MV-4-11 (cell line): ENCODE measurements at places on chromosomes 7 and 10.

- DNase-seq = peak; percentile 50
Observed at GRCh38 chr10:71092812-71093401, 119.5 kb upstream of the UNC5B start.

- no peak for DNase-seq
Observed at GRCh38 chr7:136016649-136017395, 39.7 kb upstream of the MTPN start.

- DNase-seq = peak; percentile 67
Observed at GRCh38 chr7:3239291-3239691, 61.8 kb upstream of the SDK1 start.

DNA sequence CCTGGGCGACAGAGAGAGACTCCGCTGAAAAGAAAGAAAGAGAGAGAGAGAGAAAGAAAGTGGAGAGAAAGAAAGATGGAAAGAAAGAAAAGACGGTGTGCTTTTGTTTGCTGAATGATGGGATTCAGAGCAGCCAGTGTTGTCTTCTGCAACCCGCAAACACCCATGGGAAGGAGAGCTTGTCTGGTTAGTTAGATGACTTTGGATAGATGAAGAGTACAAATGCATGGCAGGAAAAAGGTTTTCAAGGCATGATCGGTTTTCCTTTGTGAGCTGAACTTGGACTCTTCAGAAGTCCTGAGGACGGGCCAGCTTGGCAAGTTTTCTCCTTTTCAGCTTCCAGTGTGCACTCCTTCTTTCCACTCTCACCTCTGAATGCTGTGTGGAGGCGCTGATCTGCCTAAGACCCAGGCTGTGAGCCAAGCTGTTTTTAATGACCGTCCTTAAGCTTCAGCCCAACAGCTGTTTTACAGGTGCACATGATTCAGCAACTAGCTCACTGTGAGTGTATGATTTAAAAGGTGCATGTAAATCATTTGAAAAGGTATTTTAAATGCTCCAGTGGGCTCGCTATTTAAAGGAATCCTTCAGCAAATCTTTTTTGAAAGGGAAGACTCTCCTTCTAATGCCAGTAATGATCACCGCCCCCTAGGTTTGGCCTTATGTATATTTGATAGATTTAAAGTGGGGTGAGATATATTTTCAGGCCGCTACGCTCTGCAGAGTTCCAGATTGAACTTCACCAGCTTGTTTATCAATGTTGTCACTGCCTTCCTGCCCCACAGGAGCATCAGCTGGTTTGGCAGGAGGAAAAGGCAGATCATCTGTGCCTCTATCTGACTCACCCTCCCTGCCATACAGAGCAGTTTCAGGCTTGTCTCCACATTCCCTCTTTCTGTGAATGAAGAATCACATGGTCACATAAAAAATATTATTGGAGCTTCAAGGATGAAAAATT is 115.0 kb downstream of the PLXDC2 start:
- no peak for DNase-seq

GRCh38 chr7:111763221-111763801 is 201.0 kb upstream of the IMMP2L start:
- DNase-seq = peak; percentile 9

DNA sequence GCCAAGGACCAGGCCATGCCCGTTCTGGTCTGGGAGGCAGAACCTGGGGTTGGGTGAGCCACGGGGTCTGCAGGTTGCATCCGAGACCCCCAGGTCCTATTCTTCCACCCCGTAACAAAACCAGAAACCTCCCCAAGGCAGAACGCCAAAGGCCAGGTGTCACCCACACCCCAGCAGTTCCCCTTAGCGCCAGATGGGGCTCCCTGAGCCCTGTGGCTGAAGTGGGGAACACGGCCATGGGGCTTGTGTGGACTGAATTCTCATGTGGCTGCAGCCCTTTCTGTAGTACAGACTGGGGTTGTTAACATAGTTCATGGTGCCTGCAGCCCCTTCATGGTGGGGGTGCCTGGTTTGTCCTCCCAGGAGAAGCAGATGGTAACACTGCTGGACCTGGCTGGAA is 10.2 kb downstream of the BRI3 start:
- DNase-seq = no peak

DNA sequence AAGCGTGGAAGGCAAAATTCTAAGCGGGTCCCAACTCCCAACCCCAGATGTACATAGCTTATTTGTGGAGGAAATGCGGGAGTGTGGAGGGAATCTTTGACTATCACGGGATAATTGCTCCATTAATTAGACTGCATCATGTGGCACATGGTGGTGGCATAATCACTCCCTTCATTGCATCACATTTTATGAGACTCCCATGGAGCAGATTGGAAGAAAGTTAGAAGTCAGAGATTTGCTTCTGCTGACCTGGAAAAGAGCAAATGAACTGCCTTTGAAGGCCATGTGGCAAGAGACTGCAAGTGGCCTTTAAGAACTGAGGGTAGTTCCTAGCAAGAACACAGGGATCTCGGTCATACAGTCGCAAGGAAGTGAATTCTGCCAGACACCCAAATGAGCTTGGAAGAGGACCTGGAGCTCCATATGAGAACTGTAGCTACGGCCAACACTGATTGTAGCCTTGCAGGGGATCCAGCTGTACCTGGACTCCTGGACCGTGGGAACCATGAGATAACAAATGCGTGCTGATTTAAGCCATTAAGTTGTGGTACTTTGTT is 37.1 kb upstream of the ITGB1 start:
- DNase-seq = no peak

DNA sequence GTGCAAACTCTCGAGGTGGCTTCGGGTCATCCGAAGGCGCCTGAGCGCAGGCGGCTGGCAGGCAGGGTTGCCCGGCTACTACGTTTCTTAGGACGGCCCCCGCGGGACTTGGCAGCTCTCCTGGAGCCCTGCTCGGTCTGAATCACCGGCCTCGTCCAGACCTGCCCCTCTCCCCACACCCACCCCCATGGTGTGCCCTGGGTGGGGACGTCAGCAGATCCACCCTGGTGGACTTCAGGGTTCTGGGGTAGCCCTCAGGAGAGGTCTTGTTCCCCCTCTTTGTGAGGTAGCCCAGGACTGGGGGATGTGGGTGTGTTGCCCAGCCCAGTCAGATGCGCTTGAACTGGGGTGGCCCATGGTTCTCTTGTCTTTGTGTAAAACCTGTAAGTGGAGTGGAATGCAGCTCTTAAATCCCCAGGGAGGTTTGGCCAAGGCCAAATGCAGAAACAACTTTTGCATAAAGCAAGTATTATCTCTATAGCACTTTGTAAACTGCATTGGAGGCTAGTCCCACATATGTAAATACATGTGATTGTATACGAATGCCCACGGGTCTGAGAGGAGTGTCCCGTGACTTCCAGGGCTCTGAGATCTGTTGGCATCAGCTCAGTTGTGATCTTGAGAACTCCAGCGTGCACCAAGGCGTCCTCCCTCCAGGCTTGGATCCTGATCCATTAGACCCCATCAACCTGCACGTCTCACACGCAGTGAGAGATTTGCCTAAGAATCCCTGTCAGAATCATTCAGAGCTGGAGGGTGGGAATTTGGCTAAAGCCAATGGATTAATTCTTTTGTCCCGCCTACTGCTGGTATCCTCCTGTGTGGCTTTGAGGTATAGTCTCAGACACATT is 1.8 kb downstream of the PFKFB3 start:
- no peak for DNase-seq

- no peak for DNase-seq
Observed at GRCh38 chr10:15877836-15878576, 17.7 kb upstream of the MINDY3 start.

DNA sequence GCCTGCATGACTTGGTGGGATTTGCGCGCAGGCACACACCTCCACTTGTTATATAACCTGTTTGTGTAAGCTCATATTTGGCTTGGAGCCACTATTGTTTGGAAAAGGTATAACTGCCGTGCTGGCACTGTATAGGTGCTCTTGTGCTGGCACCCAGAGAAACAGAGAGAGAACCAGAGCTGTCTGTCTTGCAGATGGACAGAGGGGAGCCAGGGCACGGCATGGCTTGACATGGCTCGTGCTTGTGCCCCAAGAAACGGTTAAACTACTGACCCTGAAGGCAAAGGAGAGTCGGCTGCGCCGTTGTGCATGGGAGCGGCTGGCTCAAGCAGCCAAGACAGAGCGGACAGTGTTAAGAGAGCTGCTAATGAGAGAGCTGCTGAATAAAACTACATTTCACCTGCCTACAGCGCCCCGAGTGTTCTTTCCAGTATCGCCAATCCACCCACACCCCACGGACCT is 23.2 kb downstream of the RAPGEF5 start:
- no peak for DNase-seq

GRCh38 chr10:84114088-84114667 is 25.1 kb upstream of the GHITM start:
- DNase-seq = no peak

DNA sequence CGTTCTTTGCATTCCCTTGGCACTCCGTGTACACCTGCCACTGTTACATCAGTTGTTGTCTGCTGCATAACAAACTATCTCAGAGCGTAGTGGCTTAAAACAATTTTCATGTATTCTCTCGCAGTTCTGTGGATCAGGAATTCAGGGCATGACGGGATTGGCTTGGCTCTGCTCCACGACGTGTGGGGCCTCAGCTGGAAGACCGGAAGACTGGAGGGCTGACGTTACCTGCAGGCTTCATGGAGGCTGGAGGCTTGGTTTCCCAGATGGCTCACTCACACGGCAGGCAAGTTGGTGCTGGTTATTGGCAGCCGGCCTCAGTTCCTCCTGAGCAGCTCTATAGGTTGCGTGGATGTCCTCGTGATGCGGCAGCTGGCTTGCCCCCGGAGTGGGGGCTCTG is 25.5 kb downstream of the NYAP1 start:
- DNase-seq = no peak

GRCh38 chr7:107638594-107638993 is 22.0 kb upstream of the SLC26A4 start:
- DNase-seq = peak; percentile 78

- DNase-seq = no peak
Observed at GRCh38 chr7:21986096-21986495, 40.4 kb upstream of the CDCA7L start.

DNA sequence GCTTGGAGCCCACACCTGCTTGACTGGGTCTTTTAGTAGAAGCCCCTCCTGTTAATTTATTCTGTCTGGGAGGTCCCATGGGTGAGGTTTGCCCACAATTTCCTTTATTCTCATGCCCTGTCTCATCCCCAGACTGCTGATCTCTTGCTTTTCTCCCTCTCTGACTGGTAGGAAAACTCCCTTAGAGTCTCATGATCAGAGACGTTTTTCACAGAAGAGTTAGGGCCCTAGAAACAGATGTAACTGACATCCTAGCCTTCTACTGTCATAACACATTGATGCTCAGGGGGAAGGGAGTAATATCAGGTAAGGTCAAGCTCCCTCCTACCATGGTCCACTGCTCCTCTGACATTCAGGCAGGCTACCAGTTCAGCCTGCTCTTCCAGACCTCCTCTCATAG is 43.7 kb upstream of the WASL start:
- no peak for DNase-seq

- DNase-seq = no peak
Observed at GRCh38 chr10:87674943-87675342, 15.3 kb downstream of the PAPSS2 start.

GRCh38 chr7:115910541-115911164 is 119.9 kb downstream of the TFEC start:
- peak; percentile 74 for DNase-seq

- peak; percentile 13 for DNase-seq
Observed at GRCh38 chr7:50436133-50436806, 13.9 kb downstream of the FIGNL1 start.

DNA sequence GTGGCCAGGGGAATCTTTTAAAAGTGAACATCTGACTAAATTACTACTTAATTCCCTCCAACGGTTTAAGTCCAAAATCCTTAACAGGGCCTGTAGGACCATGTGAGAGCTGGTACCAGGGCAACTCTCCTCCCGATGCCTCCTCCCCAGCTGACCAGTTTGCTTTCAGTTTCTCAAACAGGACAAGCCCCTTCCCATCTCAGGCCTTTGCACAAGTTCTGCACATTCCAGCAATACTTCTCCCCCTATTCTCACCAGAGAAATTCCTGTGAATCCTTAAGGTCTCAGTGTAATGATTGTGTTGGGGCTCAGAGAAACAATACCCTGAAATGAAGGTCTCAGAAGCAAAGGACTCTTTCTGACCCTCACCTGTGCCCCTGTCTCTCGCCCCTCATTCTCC is 8.0 kb upstream of the CALHM1 start:
- no peak for DNase-seq

- no peak for DNase-seq
Observed at GRCh38 chr10:114975091-114975490, 37.1 kb downstream of the TRUB1 start.

DNA sequence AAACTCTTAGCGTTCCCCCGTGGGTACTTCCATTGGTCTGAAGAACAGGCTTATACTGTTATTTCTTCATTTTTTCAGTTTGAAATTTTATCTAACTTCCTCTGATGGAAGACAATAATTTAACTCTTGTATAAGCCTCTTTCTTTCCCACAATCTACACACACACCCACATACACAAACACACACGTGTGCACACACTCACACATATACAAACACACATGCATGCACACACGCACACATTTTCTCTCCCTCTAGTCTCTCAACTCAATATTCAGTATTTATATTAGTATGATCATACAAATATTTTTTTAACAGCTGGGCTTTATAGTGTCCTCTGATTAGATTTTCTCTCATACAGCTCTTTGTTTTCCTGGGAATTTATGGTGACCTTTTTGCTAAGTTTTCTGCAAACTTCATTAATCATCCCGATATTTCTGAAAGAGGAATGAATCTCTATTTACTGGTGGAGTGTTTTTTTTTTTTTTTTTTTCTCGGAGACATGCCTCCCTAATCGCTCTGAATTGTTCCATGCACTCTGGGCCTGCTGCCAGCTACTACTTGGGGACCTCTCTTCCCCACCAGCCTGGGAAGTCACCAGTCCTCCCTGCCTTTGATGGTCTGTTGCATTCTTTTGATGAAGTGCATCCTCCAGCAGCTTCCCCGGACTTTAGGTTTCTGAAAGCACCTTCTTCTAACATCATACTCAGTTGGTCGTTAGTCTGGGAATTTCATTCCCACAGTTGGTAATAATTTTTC is 75.5 kb downstream of the ZNF777 start:
- no peak for DNase-seq

- no peak for DNase-seq
Observed at GRCh38 chr7:105230486-105230885, 158.2 kb downstream of the SRPK2 start.

- DNase-seq = peak; percentile 17
Observed at GRCh38 chr7:21364801-21365271, 63.0 kb upstream of the SP4 start.

DNA sequence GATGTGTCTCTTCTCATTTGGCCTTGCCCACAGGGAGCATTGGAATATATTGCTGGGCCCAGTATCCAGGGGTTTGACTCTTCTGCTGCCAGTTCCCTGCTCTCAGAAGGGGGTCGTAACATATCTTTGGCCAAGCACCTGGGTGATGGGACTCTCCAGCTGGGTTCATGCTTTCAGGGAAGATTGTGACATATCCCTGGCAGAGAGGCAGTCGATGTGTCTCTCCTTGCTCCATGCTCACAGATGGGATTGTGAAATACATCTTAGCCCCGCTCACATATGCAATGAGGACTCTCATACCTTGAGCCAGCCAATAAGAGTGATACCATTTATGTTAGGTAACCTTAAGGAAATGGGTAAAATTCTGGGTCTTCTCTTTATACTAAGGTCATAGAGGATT is 39.2 kb upstream of the ZNF680 start:
- no peak for DNase-seq

GRCh38 chr7:74138334-74138867 is 35.8 kb upstream of the EIF4H start:
- no peak for DNase-seq
